IPS DF 6.9 (cell line): ENCODE measurements at places on chromosomes 16 and 17.

DNA sequence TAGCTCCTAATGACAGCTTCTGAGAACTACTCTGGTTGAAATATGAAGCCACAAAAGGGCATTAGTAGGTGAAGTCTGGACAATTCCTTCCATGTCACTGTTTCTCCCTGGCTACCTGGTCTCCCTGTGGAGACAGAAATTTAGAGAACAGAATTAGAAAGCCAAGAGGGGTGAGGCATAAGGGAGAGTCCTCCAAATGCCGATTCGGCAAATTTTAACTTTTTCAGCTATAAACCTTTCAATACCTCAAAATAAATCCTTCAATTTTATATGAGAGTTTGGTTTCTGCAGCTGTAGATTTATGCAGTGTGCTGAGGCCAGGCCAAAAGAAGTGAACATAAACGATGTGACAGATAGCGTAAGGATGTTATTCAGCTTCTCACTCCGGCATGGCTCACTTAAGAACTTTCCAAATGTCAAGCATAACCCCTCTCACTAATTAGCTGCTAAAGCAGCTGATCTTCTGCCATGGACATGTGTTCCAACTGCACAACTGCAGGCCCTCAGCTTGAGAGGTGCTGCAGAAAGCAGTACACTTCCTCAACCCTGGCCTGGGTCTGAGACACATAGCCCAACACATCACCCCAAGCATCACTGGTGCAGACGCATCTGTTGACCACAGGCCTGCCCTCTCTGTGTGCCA, 247.9 kb upstream of the SOX9 start:
- H3K36me3 ChIP-seq, result no peaks in the 10 kb centered on the region
- H3K4me3 ChIP-seq, result no peak overlapping the region
- H3K27ac ChIP-seq, result no peak overlapping the region
- no peaks in the 10 kb centered on the region for H3K4me1 ChIP-seq
- DNase-seq, result no peak
- H3K27me3 ChIP-seq, result no peaks in the 10 kb centered on the region

DNA sequence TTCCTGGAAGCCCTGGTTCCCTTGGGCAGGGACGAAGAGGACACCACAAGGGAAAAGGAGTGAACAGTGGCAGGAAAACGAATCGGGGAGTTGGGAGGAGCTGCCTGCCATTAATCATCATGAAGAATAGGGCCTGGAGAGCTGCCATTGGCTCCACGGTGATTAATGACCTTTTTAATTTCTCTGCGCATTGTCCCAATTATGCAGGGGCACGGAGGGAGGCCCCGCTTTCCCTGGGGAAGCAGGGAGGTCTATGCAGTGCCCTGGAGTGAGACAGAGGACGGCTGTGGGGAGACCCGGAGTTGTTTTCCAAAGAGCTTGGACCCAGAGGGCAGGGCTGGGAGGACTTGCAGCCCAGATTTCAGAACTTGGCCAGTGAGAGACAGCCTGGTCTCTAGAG, 338.9 kb upstream of the C16orf82 start:
- no peak overlapping the region for H3K27ac ChIP-seq
- no peak overlapping the region for H3K4me3 ChIP-seq
- no peaks in the 10 kb centered on the region for H3K36me3 ChIP-seq
- no peak for DNase-seq
- no peaks in the 10 kb centered on the region; the same call in 1 of the 2 replicates for H3K4me1 ChIP-seq

DNA sequence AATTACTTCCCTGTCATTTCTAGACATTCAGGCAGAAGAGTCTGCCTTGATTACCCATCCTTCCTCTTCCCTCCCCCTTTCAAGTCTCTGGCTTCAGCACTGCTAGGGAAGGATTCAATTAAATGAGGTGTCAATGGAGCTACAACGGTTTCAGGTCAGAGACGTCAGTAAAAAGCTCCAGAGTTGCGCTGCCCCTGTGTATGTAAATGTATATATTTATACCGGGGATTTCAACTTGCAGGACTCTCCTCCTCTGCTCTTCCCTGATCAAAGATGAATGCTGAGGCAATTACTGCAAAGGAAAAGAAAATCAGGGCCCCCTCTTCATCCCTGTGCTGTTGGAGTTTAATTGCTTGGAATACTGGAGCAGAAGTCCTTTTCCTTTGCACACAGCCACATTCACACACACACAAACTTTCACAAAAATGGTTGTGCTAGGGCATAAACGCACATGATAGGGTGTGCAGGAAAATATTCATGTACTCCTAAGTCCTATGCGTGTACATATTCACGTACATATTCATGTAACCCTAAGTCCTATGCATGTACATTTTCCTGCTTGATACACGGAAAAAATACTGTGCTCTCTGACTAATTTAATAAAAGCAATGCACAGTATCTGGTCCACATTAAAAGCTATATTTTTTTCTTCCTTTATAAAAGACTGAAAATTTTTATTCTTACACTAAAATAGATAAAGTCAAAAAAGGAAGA, 129.7 kb upstream of the PMFBP1 start:
- no peak for DNase-seq
- no peak overlapping the region for H3K27ac ChIP-seq
- no peak overlapping the region for H3K4me3 ChIP-seq
- no peaks in the 10 kb centered on the region for H3K4me1 ChIP-seq

DNA sequence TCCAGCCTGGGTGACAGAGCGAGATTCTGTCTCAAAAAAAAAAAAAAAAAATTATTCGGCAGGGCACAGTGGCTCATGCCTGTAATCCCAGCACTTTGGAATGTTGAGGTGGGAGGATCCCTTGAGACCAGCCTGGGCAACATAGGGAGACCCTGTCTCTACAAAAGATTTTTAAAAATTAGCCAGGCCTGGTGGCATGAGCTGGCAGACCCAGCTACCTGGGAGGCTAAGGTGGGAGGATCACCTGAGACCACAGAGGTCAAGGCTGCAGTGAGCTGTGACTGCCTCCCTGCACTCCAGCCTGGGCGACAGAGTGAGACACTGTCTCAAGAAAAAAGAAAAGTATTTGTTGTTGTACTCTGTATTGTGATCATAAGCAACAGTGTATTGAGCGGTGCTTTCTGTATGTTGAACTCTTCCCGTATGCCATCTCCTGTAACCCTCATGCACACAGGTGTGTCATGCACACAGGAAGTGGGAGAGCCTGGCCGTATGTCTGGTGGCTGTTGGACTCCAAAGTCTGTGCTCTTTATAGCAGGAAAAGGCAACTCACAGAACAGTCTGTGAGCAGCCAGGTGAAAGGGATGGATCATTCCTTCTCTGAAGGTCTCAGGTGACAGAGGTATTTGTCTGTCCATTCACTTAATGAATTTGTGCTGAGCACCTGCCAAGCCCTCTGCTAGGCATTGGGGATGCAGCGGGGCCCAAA, 17.1 kb downstream of the CDH1 start:
- H3K27me3 ChIP-seq, result no peaks in the 10 kb centered on the region
- no peak for DNase-seq
- H3K4me3 ChIP-seq, result no peak overlapping the region

DNA sequence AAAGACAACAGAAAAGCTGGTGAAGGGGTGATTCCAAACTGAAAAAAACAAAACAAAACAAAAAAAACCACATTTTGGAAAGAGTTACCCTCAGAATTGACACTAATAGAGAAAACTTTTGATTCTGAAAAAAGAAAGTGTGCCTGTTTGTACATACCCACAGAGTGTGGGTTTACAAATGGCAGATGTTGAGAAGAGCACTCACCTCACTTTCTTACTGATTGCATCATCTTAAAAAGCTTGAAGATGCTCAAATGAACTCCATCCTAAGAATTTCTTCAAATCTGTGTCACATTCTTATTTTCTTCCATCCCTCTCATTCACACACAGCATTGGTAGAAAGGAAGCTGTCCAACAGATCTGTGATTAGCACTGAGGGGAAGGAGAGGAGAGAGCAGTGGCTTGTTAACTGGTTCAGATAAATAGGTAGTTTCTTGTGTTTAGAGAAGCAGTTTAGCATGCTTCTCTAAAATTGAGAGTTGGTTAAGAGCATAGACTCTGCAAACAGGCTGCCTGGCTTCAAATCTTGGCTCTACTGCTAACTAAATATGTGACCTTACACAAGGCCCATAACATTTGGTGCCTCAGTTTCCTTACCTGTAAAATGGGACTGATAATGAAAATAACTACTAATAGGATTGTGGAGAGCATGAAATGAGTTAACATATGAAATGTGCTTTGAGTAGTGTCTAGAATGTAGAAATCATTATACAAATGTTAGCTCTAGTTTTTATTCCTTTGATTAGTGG, 6.9 kb downstream of the GNAO1 start:
- H3K36me3 ChIP-seq, result no peaks in the 10 kb centered on the region
- peaks cover 9% of the 10 kb centered on the region; the same call in 1 of the 2 replicates for H3K4me1 ChIP-seq
- no peak overlapping the region for H3K27ac ChIP-seq
- no peaks in the 10 kb centered on the region for H3K27me3 ChIP-seq

- no peak overlapping the region for H3K27ac ChIP-seq
- no peak overlapping the region for H3K4me3 ChIP-seq
- no peaks in the 10 kb centered on the region for H3K27me3 ChIP-seq
- H3K4me1 ChIP-seq, result no peaks in the 10 kb centered on the region
- H3K36me3 ChIP-seq, result no peaks in the 10 kb centered on the region
Observed at GRCh38 chr17:49556223-49556943, 19.3 kb upstream of the NXPH3 start.

- H3K4me3 ChIP-seq, result no peak overlapping the region
- no peaks in the 10 kb centered on the region for H3K4me1 ChIP-seq
- DNase-seq, result no peak
- no peak overlapping the region for H3K27ac ChIP-seq
- H3K27me3 ChIP-seq, result no peaks in the 10 kb centered on the region
- H3K36me3 ChIP-seq, result no peaks in the 10 kb centered on the region
Observed at GRCh38 chr17:36858119-36859002, 78.9 kb upstream of the LHX1 start.

DNA sequence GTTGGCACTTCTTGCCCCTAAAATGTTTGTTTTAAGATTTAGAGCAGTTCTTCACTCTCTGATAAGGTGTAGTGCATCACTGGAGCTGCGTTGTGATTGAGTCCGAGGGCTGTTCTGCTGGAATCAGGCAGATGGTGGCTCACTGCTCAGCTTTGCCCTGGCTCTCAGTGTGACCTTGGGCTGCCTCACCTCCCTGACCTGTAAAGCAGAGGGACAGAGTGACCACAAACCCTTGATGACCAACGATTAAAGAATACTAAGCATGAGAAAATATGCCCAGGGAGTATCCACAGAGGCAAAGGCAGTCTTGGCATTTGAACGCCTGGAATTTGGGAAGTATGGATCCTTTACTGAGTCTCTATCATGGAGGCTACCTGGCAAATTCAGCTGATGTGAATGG, 18.1 kb downstream of the CMIP start:
- no peaks in the 10 kb centered on the region; the same call in none of the 2 replicates for H3K4me1 ChIP-seq
- H3K27ac ChIP-seq, result no peak overlapping the region
- no peak for DNase-seq
- peaks cover 4% of the 10 kb centered on the region; the same call in 1 of the 2 replicates for H3K36me3 ChIP-seq
- H3K4me3 ChIP-seq, result no peak overlapping the region

DNA sequence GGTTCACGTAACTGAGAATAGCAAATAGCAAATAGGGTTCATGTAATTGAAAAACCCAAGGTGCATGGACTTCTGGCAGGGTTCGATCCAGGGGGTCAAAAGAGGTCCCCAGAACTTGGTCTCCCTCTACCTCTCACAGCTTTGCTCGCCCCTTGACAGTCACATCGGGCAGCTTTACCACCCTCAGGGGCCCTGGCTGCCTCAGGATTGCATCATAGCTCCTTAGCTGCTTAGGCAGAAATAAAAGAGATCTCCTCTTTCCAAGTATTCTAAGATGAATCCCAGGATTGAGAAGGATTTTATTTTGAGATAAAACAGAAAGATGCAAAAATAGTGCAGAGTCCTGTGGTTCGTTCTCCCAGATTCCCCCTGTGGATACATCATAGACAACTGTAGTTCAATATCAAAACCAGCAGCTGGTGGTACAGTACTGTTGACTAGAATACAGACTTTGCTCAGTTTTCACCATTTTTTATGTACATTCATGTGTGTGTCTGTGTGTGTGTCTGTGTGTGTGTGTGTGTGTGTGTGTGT, 12.8 kb downstream of the ADGRG3 start:
- no peak overlapping the region for H3K27ac ChIP-seq
- H3K27me3 ChIP-seq, result no peaks in the 10 kb centered on the region
- no peak for DNase-seq
- H3K36me3 ChIP-seq, result no peaks in the 10 kb centered on the region
- peaks cover 2% of the 10 kb centered on the region; the same call in 1 of the 2 replicates for H3K4me1 ChIP-seq
- no peak overlapping the region for H3K4me3 ChIP-seq

DNA sequence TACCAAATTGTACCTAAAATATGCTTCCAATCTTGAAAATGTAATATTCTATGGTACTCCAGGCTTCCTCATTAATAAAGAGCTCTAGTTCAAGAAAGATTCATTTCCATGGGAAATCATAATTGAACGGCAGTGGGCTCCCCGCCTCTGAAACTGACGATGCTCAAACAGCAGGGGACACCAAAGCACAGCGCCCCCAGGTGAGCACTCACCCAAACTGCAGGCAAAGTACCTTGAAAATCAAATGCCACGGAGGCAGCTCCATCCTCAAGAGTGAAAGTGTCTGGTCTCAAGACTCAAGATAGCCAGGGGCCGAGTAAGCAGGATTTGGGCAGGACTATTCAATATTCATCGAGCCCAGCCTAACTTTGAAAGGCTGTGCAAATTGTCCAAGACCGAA, 217.4 kb upstream of the TNRC6C start:
- H3K27ac ChIP-seq, result no peak overlapping the region
- no peak for DNase-seq
- H3K27me3 ChIP-seq, result peaks cover 2% of the 10 kb centered on the region; the same call in 1 of the 2 replicates
- no peaks in the 10 kb centered on the region for H3K36me3 ChIP-seq
